ENCODE measurements at places on chromosomes 2 and 18. TPM values are rescaled to one million over a fixed set of nuclear protein-coding genes. Genes with fewer than 3 reads are reported as not detected.

The ACTG2 gene
- total RNA-seq: 391 TPM

The STPG4 gene
- total RNA-seq: not detected

The REG1B gene
- total RNA-seq: 1.2 TPM

The CIDEA gene
- not detected for total RNA-seq

The SULT1C4 gene
- total RNA-seq: 4.1 TPM

Data from mucosa of descending colon (tissue), 3 donors.